ENCODE measurements at places on chromosomes 3 and 15.

- no peak for DNase-seq
Observed at GRCh38 chr15:64112904-64113303, 17.1 kb downstream of the SNX1 start.

DNA sequence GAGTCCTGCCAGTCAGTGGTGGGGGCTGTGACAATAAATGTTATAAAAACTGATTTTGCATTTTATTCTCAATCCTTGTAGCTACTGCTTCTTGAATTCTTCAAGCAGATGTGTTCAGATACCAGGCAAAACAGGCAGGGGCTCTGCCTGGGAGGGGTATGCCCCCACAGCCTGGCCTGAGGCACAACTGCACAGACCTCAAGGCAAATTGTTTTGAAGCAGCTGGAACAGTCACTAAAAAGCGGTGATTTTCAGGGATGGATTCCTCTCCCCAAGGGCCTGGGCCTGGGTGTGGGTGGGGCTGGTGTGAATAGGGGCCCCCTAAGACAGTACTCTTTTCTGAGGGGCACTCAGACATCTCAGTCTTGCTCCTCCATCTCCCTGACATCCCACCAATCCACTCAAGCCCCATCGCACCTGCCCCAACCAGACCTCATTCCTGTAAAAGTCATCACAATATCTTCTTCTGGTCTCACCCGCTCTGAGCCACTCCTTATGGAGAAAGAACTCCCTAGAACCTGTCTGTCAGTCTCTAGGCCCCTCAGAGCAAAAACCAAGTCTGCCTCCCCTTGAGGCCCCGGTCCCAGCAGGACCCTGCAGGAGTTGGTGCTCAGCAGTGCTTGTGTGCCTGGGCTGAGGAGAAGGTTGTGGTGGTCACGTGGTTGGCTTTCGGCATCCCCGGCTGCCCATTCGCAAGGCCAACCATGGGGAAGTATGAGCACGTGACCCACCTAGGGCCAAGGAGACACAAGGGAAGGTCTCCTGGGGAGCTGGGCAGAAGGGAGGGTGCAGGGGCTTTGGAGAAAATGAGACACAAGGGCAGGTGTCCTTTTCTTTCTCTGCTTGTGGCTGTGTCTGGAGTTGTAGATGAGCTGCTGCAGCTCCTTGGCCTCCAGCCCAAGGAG lies 2.9 kb upstream of the PSTPIP1 start:
- no peak for DNase-seq

GRCh38 chr3:25023876-25024275 lies 404.2 kb upstream of the RARB start:
- no peak for DNase-seq

GRCh38 chr15:82943176-82943575 lies 9.3 kb downstream of the HOMER2 start:
- no peak for DNase-seq

GRCh38 chr15:54304321-54304720 lies 326.1 kb downstream of the UNC13C start:
- DNase-seq = no peak

DNA sequence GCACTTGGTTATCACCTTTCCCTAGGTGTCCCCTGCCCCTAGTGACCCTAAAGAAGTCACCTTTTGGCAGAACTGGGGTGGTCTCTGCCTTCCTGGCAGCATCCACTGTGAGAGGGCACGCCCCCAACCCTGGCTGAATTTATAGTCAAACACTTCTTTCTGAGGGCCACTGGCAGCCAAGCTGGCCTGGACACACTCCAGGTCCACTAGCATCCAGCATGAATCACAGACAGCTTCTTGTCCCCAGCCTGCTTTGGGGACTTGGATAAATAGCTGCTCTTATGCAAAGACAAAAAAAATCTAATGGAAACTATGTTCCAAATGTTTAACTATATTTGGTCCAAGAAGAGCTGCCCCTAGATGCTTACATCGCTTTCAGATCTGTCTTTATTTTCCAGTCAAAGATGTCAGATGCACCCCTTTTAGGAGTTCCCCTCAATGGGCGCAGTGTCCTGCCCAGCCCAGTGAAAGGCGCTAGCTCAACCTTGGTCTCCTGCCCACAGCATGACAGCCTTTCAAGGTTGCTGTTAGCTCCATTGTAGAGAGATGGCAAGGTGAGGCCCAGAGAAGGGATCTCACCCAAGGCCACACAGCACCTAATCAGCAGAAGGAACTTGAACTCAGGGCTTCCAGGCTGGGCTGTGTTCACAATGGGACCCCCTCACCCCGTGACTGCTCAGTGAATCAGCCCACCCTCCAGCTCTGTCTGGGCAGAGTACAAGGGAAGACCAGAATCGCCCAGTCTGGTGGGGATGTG lies 7.0 kb downstream of the RASL12 start:
- no peak for DNase-seq

- DNase-seq = no peak
Observed at GRCh38 chr15:31478702-31479221, 152.1 kb downstream of the KLF13 start.

DNA sequence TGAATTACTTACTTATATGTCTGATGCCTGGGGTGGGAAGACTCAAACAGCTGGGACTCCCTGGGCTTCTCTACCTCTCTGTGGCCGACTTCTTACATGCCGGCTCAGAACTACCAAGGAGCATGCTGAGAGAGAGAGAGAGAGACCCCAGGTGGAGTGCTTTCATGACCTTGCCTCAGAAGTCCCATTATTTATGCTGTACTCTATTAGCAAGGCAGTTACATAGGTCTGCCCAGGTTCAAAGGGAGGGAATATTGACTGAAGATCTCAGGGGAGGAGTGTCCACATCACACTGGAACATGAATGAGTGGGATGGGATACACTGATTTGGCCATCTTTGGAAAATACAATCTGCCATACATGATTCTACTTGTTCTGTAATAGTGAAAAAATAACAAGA lies 16.2 kb downstream of the CCDC32 start:
- no peak for DNase-seq

- DNase-seq = peak; percentile 40
Observed at GRCh38 chr3:136750209-136750896, 1.8 kb downstream of the STAG1 start.

DNA sequence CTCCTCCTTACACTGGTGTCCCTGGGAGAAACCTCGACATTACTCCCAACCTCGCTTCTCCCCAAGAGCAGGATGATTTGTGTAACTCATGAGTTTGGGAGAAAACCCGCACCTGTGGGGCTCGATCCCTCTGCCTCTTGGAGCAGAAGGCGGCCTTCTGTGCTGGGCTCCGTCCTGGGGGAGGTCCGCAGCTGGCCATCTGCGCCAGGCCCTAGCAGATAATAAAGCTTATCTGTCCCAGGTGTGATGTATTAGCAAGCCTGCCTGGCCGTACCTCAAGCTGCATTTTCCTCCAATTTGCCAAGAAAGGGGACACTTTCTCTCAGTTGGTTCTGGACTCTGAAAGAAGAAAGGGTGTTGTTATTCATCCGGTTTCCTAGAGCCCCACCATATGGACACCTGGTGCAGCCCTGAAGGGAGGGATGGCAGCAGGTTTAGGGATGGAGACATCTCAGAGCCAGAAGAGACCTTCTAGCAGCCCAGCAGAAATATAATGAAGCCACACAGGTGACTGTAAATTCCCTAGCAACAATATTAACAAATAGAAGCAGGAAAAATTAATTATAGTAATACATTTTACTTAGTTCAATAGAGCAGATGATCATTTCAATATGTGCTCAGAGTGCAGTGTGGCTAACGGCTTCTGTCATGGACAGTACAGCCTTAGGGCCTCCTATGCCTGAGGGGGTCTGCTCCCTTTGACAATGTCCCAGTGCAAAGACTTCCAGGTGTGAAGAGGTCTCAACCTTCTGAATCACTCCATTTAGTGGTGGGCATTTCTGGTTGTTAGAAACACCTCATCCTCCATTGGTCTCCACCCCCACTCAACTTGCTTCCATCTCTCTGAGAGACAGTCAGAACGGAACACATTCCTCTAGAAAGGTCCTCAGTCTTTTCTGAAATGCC lies 94.8 kb downstream of the CPN2 start:
- DNase-seq = no peak

- DNase-seq = no peak
Observed at GRCh38 chr15:57861815-57862586, 155.5 kb downstream of the POLR2M start.

DNA sequence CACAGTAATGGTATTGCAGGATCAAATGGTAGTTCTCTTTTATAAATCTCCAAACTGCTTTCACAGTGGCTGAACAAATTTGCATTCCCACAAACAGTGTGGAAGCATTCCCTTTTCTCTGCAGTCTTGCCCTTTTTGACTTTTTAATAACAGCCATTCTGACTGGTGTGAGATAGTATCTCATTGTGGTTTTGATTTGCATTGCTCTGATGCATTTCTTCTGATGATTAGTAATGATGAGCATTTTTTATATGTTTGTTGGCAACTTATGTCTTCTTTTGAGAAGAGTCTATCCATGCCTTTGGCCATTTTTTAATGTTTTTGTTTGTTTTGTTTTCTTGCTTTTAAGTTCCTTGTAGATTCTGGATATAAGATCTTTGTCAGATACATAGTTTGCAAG lies 316.1 kb upstream of the TMCO5A start:
- DNase-seq = no peak

- no peak for DNase-seq
Observed at GRCh38 chr3:127665586-127665985, 7.2 kb upstream of the ABTB1 start.
